Dermis lymphatic vessel endothelial cell (primary cell): ENCODE measurements at places on chromosomes 1 and 21. TPM values are rescaled to one million over a fixed set of nuclear protein-coding genes. Genes with fewer than 3 reads are reported as not detected.

Gene SDHB
- 119 and 123 TPM in 2 replicates for total RNA-seq

Gene C1orf94
- total RNA-seq: not detected in 2 replicates

Gene SLC1A7
- not detected in 2 replicates for total RNA-seq

Gene HSD3B1
- total RNA-seq: not detected in 2 replicates

Gene COL16A1
- total RNA-seq: 0.26 and 0.87 TPM in 2 replicates

Gene HEYL
- 0.09 and 0.22 TPM in 2 replicates for total RNA-seq

Gene PSMB4
- total RNA-seq: 426 and 457 TPM in 2 replicates

Gene CNR2
- total RNA-seq: not detected in 2 replicates

Gene RIPPLY3
- under 0.01 TPM in 1 of 2 replicates, not detected in the other for total RNA-seq

Gene ADAMTS1
- total RNA-seq: 4.6 and 6.7 TPM in 2 replicates

Gene HLX
- 5.2 and 19.8 TPM in 2 replicates for total RNA-seq

Gene DTL
- 6.2 and 9.8 TPM in 2 replicates for total RNA-seq

Gene ARTN
- total RNA-seq: not detected in 2 replicates

Gene CHRM3
- under 0.01 and 0.09 TPM in 2 replicates for total RNA-seq

Gene PAPPA2
- total RNA-seq: under 0.01 and 0.09 TPM in 2 replicates

Gene SMPDL3B
- 0.22 and 0.60 TPM in 2 replicates for total RNA-seq

Gene RHEX
- total RNA-seq: not detected in 2 replicates

Gene RBM15
- 28.6 and 30.5 TPM in 2 replicates for total RNA-seq

Gene LBR
- total RNA-seq: 112 and 152 TPM in 2 replicates

Gene CFAP141
- not detected in 2 replicates for total RNA-seq

Gene AQP10
- total RNA-seq: not detected in 2 replicates

Gene ABL2
- total RNA-seq: 46.8 and 55.2 TPM in 2 replicates
